NCI-H69 (cell line): ENCODE measurements at places on chromosomes 3 and 15.

DNA sequence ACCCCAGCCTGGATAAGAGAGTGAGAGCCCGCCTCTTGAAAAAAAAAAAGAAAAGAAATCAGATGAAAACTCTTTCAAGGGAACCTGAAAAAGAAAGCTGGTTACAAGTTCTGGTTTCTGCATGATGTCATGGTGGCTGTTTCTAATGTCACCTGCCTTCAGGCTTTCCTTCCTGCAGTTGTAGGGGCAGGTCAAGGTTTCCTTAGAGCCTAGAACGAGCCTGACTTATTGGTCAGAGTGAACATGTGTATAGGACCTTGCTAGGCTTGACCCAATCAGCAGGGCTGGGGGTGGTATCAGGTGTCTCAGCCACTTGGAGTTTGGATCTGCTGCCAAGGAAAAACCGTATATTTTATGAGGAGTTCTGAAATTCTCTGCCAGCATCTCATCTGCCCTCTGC lies 3.8 kb downstream of the IVD start:
- DNase-seq, result no peak

- no peak for DNase-seq
Measured at GRCh38 chr3:145767909-145768308, 393.1 kb downstream of the PLOD2 start.

DNA sequence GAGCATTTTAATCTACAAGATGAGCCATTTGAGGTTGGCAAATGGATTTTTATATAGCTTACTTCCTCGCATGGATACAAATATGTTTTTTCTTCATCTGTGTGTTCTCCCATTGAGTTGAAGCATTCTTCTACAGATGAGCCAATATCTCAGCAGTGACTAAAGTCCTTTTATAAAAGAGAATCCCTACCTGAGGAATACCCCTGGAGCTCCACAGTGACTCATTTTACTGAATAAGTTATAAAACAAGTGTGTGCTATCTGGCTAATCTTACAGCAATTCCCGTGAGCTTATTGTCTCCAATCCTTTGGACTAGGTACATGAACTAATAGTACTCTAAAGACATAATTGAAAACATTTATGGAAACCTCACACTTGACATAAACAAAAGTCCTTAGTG lies 354.2 kb upstream of the BCHE start:
- DNase-seq, result no peak

GRCh38 chr3:43378066-43378935 lies 92.0 kb downstream of the SNRK start:
- DNase-seq, result peak; percentile 42

DNA sequence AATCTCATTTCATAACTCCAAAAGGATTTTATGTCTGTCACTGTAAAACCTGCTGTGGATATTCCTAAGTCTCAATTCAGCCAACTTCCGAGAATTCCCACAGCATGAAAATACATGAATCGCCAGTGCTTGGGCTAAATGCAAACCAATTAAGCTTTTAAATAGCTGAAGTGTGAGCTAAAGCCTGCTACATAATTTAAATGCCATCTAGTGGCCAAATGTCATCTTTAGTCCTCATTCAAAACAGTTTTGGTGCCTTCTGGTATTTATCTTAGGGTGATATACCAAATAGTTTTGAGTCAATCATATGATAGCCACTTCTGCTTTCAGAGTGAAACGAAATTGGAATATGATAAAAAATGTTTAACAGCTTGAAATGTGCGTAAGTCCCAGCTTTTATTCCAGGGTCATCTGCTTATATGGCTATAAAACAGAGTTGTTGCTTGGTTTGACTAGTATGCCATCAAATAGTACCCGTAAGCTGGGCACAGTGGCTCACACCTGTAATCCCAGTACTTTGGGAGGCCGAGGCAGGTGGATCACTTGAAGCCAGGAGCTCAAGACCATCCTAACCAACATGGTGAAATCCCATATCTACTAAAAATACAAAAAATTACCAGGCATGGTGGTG lies 41.8 kb upstream of the CCNL1 start:
- DNase-seq, result peak; percentile 74

GRCh38 chr3:130517602-130518001 lies 625 bp downstream of the COL6A6 start:
- no peak for DNase-seq

GRCh38 chr3:30666572-30667279 lies 60.3 kb downstream of the TGFBR2 start:
- DNase-seq, result no peak

DNA sequence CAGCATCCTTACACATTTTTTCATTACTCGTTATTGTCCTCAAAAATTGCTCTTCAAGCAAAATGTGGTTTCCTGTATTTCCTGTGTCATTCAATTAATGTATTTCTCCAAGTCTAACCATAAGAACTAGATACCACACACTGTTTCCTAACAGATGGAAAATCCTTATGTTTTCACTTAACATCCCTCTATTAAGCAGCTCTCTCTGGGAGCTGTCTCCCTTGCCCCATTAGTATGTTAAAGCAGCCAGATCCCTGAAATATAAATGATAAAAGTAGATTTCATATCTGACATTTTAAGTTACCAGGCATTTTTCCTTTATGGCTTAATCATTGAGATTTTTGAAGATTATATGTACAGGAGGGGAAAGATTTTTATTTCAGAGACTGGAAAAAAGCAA lies 15.9 kb downstream of the PFN2 start:
- DNase-seq, result no peak

- DNase-seq, result no peak
Measured at GRCh38 chr3:184751204-184752040, 39.6 kb upstream of the MAGEF1 start.

DNA sequence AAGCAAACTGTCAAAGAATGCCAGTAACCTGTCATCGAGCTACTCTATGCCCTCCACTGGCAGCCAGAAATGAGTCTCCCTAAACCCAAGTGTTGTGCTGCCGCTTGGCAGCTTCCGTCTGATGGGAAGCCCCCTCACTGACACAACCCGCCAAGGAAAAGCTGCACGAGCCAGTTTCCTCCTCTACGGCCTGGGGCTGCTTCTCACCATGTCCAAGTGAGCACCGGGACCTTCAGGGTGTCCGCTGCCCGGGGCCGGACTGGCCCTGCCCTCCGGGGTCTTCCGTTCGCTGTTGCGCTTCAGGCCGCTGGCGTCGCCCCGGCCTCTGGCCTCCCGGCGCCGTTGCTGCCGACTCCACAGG lies 490 bp downstream of the TOMM70 start:
- DNase-seq, result peak; percentile 52

GRCh38 chr15:62279041-62279440 lies 114.0 kb upstream of the C2CD4B start:
- DNase-seq, result no peak

DNA sequence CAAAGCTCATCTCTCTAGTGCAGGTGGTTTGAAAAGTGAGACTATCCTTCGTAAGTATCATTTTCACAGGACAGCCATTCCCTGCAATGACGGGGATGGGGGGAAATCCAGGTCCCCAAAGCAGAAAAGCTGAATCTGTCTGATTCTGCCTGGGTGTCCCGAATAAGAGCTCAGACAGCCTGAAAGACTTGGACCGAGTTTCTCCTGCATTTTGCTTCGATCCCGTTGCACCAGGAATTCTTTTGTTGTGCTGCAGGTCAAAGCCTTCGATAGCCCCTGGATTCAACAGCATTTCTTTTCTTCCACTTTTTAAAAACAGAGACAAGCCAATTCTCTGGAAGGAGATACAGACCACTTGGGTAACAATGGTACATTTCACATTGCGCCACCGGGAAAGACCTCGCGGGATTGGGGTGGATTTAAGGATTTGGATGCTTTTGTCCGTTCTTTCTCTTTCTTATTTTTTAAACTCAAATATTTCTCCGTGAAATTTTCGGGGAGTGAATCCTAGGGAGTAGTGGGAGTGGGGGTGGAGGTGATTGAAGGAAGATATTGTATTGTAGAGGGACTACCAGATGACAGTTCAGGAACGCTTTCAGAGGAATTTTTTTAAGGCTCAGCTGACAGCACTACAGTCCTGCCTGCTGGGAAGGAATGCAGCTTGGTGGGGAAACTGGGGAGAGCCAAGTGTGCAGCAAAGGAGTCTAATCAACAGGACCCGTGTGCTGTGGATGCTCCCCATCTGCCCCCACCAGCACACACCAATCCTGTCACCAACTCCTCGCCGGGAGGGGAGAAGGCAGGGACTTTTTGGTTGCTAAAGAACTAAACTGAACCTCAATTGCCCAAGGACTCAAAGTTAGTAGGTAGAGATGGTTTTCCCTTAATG lies 2.6 kb downstream of the SLITRK3 start:
- DNase-seq, result peak; percentile 29

DNA sequence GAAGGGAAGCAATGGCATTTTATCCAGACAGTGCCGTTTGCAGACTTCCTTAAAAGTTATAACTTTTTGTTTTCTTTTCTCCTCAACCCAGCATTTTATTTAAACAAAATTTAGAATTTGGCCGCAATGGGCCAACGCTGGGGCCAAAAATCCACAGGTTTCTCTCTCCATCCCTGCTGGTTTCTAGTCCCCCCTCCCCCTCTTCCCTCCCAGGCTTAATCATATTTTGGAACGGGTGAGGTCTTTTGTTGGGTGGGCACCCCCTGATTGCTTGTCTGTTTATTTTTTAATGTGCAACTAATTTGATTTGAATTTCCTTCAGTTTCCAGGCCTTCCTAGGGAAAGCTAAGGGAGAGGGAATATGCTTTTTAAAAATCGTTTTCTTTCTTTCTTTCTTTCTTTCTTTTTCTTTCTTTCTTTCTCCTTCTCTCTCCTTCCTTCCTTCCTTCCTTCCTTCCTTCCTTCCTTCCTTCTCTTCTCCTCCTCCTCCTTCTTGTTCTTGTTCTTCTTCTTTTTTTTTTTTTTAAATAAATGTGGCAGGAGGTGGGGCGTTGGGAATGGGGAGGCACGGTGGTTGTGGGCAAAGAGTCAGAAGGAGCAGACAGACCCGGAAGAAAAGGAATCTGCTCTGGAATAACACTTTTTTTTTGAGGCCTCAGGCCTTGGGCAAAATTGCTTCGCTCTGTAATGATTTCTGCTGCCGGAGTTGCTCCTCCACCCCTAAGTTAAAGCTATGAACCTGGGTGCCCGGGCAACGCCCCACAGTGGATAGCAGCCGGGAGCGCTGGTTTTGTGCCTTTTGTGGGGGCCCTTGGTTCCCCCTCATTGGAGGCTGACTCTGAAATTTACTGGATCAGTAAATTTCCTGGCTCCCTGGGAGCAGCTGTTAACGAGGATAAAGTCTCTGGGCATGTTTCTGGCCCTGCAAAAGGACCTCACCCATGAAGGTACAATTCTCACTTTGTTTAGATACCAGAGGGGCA lies 1.9 kb downstream of the FNDC3B start:
- peak; percentile 35 for DNase-seq

DNA sequence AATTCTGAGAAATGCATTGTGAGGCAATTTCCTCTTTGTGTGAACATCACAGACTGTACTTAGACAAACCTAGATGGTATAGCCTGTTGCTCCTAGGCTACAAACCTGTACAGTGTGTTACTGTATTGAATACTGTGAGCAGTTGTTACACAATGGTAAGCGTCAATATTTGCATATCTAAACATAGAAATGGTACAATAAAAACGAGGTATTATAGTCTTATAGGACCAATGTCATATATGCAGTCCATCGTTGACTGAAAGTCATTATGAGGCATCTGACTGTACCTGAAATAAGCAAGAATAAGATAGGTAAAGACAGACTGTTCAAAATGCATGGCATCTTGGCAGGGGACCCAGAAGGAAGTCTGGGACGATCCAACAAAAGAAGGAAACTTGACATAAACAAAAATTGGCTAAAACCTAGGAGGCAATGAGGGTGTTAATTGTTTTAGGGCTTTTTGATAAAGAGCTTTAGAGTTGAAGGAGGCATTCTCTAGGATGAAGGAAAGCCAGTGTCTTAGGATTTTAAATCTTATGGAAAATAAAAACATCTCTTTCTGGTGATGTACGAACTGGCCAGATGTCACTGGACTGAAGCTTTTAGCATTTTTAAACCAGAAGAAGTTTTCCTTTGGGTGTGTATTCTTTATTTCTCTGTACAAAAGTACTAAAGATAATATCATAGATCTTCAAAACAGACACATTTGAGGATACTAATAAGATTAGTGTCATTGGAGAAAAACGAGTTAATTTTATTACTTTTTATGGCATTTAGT lies 9.2 kb upstream of the SPRED1 start:
- DNase-seq, result no peak

GRCh38 chr3:45084361-45084760 lies 58.3 kb downstream of the CLEC3B start:
- DNase-seq, result no peak

DNA sequence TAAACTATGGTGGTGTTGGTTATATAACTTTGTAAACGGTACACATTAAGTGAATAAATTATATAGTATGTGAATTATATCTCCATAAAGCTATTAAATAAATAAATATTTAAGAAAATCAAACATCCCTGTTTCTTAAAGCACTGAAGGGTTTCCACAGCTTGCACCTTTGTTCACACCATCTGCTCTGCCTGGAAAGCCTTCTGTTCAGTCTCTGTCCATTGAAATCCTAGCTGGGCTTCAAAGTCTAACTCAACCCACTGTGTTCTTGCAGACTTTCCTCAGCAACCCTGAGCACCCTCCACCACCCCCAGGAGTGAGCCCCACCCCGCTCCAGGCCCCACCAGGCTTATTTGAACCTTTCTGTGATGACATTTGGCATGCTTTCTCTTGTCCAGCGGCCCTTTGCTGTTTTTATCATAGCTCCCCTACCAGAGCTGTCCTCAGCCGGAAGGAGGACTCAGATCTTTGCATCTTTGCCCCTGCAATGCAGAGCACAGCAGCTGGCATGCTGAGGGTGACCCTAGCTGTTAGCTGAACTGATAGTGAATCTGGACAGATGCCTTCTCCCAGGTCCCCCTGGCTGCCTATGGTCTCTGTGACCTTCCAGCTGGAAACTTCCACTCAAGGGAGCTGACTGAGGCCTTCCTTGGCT lies 105.2 kb downstream of the DAPK2 start:
- peak; percentile 90 for DNase-seq

- no peak for DNase-seq
Measured at GRCh38 chr3:36992806-36993325, at the start of gene EPM2AIP1. Gene EPM2AIP1, minus strand, starts transcription at chr3:36993131. Its CDS starts 54 bp downstream, at chr3:36993077.

GRCh38 chr3:29805757-29806156 lies 524.9 kb downstream of the RBMS3 start:
- no peak for DNase-seq

GRCh38 chr3:14480207-14481017 lies 59.7 kb downstream of the GRIP2 start:
- DNase-seq, result no peak

- no peak for DNase-seq
Measured at GRCh38 chr15:93524432-93524831, 435.4 kb upstream of the RGMA start.

- DNase-seq, result peak; percentile 23
Measured at GRCh38 chr15:62975515-62975914, 67.0 kb upstream of the TPM1 start.

GRCh38 chr3:51137715-51138114 lies 247.4 kb upstream of the MANF start:
- DNase-seq, result no peak

DNA sequence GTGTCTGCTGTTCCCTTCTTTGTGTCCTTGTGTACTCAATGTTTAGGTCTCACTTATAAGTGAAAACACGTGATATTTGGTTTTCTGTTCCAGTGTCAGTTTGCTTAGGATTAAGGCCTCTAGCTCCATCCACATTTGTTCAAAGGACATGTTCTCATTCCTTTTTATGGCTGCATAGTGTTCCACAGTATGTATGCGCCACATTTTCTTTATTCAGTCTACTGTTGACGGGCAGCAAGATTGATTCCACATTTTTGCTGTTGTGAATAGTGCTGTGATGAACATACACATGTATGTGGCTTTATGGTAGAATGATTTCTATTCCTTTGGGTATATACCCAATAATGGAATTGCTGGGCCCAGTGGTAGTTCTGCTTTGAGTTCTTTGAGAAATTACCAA lies 122.7 kb upstream of the THBS1 start:
- DNase-seq, result no peak

GRCh38 chr3:43349716-43350115 lies 63.4 kb downstream of the SNRK start:
- DNase-seq, result no peak
